ENCODE measurements at places on chromosomes 5 and 9.
A peak's percentile ranks its signal among the peaks of the same experiment; 100 is the strongest.

DNA sequence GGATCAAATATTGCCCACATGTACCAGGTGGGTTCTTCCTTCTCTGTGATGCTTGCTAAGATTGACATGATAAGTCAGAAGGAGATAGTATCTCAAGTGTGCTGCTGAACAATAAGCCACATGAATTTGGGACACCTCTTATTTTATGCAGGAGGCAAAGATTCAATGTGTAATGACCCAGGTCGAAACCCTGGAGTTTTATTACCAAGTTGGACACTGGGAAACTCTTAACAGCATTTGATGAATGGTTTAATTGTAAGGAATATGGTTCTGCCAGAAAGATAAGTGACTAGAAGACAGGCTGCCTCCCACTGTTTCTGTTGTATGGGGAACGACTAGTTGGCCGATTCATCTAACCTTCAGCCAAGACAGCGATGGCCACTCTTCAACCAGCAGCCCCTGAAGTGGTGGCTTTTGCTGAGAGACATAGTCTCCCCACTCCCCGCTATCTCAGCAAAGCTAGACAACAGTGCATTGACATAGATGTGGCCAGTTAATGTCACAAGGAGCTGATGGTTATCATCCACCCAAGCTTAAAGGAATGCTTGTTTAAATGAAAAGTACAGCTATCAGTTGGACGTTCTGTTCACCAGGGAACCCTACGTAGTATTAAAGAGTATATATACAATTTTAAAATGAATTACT, 407.7 kb downstream of the KDM4C start:
- DNase-seq = no peak

DNA sequence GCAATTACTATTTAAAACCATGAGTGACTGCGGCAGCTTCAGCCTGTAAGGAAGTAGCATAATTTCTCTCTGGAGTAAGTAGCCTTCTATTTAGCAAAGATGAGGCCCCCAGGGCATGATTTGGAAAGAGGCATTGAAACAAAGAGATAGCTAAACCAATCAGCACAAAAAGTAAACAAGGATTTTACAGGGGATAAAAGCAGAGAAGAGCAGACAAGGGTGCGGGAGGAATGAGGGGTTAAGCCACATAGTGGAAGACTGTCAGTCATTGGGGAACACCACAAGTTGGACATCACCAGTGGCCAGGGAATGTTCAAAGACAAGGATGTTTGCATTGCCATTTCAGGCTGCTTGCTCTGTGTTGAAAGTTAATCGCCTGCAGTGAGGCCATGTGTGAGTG, 24.0 kb upstream of the C5orf63 start:
- no peak for DNase-seq

GRCh38 chr5:11110128-11110527, 349.1 kb upstream of the DAP start:
- no peak for DNase-seq

DNA sequence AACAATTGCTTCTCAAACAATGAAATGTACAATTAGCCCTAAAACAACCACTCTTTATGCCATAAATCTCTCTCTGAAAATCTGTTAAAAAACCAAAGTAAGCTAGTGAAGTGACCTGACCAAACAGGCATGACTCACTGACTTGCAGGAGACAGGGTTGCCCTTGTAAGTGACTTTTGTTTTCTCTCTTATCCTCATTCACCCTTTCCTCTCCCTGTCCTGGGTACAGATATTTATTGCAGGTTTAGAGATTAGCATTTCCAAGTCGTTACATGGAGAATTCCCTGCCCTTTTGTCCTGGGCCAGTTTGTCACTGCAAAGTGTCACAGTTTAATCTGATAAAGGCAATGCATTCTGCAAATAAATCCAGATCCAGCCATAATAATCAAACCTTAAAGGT, 484.2 kb downstream of the IRX1 start:
- DNase-seq = no peak

DNA sequence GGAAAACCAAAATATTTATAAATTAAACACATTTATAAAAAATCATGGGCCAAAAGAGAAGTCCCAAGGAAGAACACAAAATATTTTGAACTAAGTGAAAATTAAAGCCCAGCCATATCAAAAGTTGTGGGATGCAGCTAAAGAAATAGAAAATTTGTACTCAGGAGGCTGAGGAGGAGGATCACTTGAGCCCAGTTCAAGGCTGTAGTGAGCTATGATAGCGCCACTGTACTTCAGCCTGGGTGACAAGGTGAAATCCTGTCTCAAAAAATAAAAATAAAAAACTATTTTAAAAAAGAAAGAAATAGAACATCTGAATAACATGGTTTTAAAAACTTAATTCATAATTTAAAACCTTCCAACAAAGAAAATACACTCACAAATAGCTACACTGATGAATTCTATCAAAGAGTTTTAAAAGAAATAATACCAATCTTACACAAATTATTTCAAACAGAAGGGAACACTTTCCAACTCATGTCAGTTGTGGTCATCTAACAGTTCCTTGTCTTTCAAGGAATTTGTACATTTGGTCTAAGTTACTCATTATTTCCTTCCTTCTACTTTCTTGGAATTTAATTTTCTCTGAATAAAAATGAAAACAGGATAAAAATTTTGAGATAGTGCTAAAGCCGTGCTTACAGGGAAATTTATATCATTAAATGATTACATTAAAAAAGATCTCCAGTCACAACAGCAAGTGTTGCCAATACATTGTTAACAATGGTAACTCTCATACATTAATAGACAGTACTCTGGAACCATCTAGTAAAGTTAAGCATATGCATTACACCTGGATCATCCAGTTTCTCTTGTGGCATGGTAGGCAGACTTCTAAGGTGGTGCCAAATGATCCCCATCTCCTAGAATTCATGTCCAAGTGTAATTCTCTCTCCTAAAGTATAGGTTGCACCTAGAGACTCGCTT, 17.8 kb downstream of the PTBP3 start:
- no peak for DNase-seq

DNA sequence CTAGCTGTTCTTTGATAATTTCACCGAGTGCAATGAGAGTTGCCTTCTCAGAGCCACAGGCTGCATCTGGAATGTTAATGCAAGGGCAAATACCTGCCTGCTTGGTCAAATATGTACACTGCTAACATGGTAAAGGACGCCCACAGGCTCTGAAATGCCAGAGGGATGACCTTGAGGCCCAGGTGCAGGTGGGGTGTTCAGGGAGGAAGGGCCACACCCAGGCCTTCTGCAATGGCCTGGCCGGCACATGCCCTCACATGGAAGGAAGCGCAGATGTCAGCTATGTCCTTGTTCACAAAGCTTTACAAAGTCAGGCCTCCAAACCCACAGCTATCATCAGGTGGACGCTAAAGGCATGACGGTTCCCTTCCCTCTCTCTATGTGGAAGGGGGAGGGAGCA, 48.6 kb downstream of the HRH2 start:
- DNase-seq = no peak

- DNase-seq = no peak
These were observed 23.2 kb downstream of the TLE1 start for GRCh38 chr9:81666123-81666522.

- peak; percentile 55 for DNase-seq
These were observed 209.4 kb upstream of the TLE4 start for GRCh38 chr9:79362100-79363081.

Measured in fibroblast of skin of right biceps (primary cell).